GDM1 (cell line): ENCODE measurements at places on chromosomes 3 and 15.

DNA sequence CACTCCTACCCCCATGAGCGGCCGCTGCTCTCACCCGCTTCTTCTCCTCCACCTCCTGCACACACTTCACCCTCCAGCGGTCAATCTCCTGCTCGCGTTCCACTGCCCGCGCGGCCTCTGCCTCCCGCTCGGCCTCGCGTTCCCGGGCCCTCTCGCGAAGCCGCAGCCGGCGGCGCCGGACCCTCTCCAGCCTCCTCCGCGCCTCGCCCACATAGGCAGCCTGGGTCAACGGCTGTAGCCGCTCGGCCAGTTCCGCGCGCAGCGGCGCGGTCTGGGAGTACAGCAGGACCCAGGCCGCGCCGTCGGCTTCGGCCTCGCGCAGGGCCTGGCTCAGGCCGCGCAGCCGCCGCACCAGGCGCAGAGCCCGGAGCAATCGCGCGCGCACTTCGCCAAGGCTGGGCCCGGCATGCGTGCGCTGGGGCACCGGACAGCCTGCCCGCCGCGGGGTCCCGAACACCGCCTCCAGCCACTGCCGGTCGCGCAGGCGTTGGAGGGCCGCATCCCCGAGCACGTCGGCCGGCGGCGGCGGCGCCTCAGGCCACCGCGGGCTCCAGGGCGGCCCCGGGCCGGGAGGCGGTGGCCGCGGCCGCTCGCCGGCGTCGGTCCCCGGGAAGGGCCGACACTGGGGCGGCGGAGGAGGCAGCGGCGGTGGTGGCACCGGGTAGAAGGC lies 595 bp downstream of the PDCD7 start:
- DNase-seq: no peak

GRCh38 chr15:68548364-68548763 lies 30.4 kb upstream of the CORO2B start:
- DNase-seq: no peak

GRCh38 chr3:49165771-49166751 lies at the start of gene CCDC71:
TSS of gene CCDC71 (minus strand) at chr3:49166331. CDS start at chr3:49164208, 2,123 bp downstream.
- peak; percentile 59 for DNase-seq

DNA sequence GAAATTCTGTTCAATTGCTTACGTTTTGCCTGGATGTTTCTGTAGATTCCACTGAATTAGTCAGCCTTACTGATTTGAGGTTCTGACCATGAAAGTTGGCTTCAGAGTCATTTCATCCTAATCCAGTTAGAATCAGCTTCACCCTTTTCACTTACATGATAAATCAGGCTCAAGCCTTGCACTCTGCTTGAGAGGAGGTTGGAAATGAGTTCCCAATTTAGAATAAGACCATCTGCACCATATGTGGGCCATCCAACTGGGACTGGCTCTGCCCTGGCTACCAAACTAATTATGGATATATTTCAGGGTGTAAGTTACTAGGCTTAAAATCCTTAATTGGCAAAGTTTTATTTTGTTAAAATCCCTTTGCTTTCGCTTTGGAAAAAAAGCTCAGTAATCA lies 255.7 kb downstream of the CHL1 start:
- no peak for DNase-seq

DNA sequence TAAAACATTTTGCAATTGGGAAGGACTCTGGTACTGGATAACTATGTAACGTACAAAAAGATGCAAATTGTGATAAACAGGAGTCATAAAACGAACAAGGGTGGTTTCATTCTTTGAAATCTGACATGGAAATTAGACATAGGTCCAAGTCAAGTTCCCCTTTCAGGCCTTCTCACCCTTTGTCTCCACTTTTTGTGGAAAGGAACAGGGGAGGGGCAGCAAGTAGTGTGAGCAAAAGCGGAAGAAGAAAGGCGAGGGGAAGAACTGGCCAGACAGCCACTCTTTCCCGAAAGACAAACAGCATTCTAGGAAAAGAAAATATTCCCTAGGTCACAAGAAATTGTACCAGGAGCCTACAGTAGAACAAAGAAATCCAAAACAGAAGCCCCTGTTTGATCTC lies 52.6 kb downstream of the MCF2L2 start:
- peak; percentile 58 for DNase-seq

GRCh38 chr3:4464576-4464975 lies 2.5 kb downstream of the SUMF1 start:
- no peak for DNase-seq

- peak; percentile 31 for DNase-seq
Observed at GRCh38 chr15:63191895-63192618, 2.7 kb downstream of the RAB8B start.

GRCh38 chr15:85401108-85401774 lies 20.8 kb downstream of the AKAP13 start:
- DNase-seq: no peak

- no peak for DNase-seq
Observed at GRCh38 chr3:46674031-46674845, 19.2 kb downstream of the ALS2CL start.

- DNase-seq: no peak
Observed at GRCh38 chr3:170331143-170331542, 26.4 kb upstream of the SKIL start.

DNA sequence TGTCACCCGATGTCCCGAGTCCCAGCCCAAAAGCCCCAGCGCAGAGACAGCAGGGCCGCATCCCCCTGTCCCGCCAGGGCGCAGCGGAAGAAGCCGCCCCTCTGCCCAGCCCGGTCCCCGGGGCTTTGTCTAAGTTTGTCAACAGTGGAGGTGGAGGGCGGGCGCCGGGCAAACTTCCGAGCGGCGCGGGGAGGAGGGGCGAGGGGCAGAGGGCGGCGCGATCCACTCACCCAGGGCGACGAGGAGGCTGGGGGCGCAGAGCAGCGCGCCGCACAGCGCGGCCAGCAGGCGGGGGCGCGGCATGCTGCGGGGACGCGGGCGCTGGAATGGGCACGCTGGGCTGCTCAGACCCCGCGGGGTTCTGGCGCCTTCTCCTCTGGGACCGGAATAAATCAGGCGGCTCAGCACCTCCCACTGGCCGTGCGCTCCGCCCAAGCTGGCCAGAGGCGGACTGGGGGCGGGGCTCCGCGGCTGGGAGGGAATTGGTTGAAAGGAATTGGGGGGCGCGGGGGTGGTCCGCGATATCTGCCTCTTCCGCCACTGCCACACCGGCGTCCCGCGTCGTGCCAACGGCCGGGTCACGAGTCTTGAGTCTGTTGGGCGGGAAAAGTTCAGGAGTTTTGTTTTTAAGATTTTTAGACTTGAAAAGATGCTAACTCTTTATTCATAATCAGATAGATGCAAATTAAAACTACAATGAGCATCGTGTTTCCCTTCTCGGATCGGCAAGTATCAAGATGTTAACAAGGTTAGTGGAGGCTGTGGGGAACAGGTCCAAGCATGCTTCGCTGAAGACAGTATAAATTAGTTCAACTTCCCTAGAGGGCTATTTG lies at the start of gene MFGE8:
MFGE8 (minus strand) TSS at position 363 of the 833 bp plus-strand sequence; CDS start at position 303, 60 bp downstream.
- DNase-seq: peak; percentile 23

GRCh38 chr15:100863796-100864267 lies 15.8 kb upstream of the ALDH1A3 start:
- DNase-seq: no peak

- no peak for DNase-seq
Observed at GRCh38 chr15:91547356-91547755, 306.2 kb upstream of the SLCO3A1 start.

DNA sequence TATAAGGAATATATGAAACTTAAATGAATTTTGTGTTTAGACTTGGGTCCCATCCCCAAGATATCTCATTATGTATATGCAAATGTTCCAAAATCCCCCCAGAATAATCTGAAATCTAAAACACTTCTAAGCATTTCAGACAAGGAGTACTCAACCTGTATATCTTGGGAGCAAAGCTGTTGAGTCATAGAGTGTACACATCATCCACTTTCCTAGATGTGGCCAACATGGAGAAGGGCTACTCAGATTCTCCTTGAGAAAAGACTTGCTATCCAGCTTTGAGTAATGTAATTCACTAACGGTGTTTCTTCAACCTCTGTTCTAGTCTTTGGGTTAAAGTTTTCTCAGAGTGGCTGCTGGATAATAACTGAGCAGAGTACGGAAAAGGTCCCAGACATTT lies 215.5 kb upstream of the POU1F1 start:
- no peak for DNase-seq

- DNase-seq: no peak
Observed at GRCh38 chr3:169660709-169661360, 2.7 kb downstream of the MECOM start.

GRCh38 chr15:76229266-76229665 lies 82.0 kb downstream of the ETFA start:
- no peak for DNase-seq

DNA sequence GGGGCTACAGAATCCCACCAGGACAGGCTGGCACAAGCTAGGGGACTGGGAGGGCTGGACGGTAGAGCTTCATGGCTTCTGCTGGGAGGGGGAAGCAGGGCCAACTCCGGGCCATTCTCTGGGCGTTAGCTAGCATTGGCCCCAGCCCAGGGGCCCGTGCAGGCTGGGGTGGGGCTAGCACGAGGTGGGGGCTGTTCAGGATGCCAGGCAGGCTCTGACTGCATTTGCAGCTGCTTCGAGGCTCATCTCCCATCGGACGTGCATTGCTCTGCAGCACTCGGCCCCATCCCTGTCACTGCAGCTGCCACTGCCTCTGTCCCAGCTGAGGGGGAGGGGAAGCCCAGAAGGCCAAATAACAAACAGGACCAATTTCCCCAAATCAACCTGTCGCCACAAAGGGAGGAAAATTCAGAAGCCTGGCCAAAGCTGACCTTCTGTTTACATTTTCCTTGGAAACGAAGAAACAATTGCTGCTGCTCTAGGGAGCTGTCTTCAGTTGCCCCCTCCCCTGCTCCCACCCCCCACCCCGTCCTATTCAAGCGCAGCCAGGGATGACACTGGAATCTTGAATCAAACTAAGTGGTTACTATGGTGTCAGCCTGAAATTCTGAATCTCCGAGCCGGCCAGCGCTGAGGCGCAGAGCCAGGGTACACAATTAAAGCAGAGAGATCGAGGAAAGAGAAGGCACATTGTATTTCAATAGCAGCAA lies 138.8 kb upstream of the PRR20G start:
- DNase-seq: no peak

DNA sequence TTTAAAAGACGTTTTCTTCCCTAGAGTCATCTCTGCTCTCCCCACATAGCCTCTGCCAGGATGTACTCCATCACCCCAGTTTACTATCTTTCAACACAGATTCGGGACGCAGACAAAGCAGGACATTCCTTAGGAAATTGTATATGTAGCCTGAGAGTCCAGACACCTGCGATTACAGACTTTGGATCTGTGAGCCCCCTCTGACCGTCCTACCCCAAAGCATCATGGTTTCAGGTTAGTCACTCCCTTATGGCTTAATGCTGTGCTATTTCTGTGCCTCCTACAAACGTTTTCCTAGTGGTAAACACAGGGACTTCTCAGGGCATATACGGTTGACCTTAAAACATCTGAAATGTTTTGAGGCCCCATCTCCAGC lies 234.0 kb upstream of the BHLHE40 start:
- no peak for DNase-seq

DNA sequence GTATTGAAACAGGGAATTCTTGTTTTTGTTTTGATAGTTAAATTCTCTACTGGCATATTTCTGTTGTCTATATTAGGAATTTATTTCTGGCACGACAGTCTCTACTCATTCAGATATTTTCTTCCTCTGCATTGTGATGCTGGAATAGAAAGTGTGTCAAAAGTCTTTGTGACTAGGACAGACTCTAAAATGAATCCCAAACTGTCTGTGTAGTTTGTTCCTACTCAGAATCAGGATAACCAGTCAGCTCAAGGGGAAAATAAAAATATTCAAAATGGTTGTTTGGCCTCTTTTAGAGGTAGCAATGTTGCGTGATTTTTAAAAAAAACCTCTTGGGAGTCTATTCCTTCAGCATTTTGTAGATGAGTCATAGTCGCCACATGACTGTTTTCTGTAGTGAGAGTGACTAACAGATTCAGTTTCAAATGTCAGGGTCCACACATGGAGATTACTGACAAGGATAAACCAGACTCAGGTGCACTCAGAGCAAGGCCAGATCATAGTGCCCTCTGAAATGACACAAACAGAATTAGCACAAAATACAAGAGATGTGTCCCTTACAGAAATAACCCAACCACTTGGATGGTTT lies 13.1 kb downstream of the SLC7A14 start:
- DNase-seq: no peak

GRCh38 chr3:81242871-81243270 lies 518.6 kb downstream of the GBE1 start:
- DNase-seq: no peak

- no peak for DNase-seq
Observed at GRCh38 chr3:6680119-6680806, 180.7 kb upstream of the GRM7 start.

DNA sequence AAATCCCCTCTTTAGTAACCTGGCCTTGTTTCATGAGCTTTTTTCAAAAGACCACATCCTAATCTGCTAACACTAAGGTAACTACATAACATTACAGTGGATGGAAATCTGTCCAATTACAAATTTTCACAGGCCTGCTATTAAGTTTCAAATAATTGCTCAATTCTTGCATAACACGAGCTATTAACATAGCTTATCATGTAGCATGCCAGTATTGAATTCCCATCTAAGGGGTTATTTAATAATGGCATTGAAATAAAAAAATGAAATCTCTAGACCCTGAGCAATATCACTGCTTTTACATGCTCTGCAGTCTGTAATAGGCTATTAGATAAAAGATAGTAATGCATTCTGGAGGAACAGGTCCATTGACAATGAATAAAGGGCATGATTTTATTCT lies 748.3 kb upstream of the NECTIN3 start:
- no peak for DNase-seq

DNA sequence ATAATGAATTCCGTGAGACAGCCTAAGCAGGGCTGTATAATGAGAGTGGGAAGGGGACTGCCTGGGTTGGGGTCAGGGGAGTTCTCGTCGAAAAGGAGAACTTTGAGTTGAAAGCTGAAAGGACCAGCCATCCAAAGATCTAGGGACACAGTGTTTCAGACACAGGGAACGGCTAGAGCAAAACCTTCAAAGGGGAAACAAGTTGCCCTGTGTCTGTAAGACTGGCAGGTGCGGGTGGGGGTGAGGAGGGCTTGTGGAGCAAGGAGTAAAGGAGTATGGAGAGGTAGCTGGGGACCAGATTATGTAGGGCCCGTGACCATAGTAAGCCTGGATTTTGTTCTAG lies 1.3 kb upstream of the SRP14 start:
- DNase-seq: no peak

GRCh38 chr15:96181873-96182301 lies 148.6 kb upstream of the NR2F2 start:
- no peak for DNase-seq

DNA sequence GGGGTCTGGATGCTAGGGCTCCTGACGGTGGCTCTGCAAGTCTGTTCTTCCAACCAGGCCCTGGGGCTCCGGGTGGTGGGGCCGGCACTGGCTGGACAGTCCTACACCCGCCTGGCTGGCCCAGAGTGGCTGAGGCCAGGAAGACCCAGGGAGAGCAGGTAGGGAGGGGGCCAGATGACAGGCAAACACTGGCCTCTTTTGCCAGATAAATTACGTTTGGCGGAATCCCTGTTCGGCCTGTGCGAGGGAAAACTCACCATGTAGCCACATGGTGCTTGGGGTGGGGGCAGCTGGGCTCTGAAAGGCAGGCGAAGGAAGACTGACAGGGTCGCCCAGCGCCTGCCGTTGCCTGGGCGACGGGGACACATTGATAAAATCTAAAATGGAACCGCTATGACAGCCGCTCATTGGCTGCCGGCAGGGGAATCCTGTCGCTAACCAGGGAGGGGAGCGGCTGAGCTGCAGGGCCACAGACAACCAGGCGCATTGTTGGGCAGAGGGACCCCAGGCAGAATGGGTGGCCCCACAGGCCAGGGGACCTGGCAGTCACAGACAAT lies 30.4 kb downstream of the IQSEC1 start:
- no peak for DNase-seq
